Esophagus squamous epithelium (tissue), 5 donors: ENCODE measurements at places on chromosomes 12 and 14. TPM values are rescaled to one million over a fixed set of nuclear protein-coding genes. Genes with fewer than 3 reads are reported as not detected.

SLC6A13 gene
- not detected for total RNA-seq

OTX2 gene
- not detected for total RNA-seq

SIX1 gene
- not detected for total RNA-seq

CLEC1B gene
- not detected for total RNA-seq

GDF3 gene
- total RNA-seq: not detected

GARIN6 gene
- total RNA-seq: not detected

IFNG-AS1 gene
- total RNA-seq: 0.57 TPM

B4GALNT1 gene
- 0.18 TPM for total RNA-seq

MGP gene
- 59.8 TPM for total RNA-seq

DPY19L2 gene
- total RNA-seq: 1.0 TPM

IFNG gene
- total RNA-seq: not detected

CFAP54 gene
- total RNA-seq: 0.57 TPM

- H3K4me3 ChIP-seq: no peak overlapping the region
- no peak for DNase-seq
- no peaks in the 10 kb centered on the region for H3K36me3 ChIP-seq
Observed at GRCh38 chr12:2722806-2723205, 72.0 kb upstream of the FKBP4 start.

- no peaks in the 10 kb centered on the region for H3K27me3 ChIP-seq
- no peak overlapping the region for H3K4me3 ChIP-seq
- no peak overlapping the region for H3K27ac ChIP-seq
Observed at GRCh38 chr14:75831952-75832351, 149.8 kb downstream of the TGFB3 start.

- no peaks in the 10 kb centered on the region for H3K36me3 ChIP-seq
- H3K27me3 ChIP-seq: no peaks in the 10 kb centered on the region
- H3K27ac ChIP-seq: no peak overlapping the region
- H3K4me1 ChIP-seq: no peaks in the 10 kb centered on the region
Observed at GRCh38 chr12:89439941-89440340, 84.7 kb downstream of the GALNT4 start.

GRCh38 chr12:89238593-89238992 is 113.7 kb downstream of the DUSP6 start:
- H3K27ac ChIP-seq: no peak overlapping the region
- no peaks in the 10 kb centered on the region for H3K36me3 ChIP-seq
- no peaks in the 10 kb centered on the region for H3K27me3 ChIP-seq
- H3K4me3 ChIP-seq: no peak overlapping the region
- peaks cover 40% of the 10 kb centered on the region for H3K4me1 ChIP-seq

DNA sequence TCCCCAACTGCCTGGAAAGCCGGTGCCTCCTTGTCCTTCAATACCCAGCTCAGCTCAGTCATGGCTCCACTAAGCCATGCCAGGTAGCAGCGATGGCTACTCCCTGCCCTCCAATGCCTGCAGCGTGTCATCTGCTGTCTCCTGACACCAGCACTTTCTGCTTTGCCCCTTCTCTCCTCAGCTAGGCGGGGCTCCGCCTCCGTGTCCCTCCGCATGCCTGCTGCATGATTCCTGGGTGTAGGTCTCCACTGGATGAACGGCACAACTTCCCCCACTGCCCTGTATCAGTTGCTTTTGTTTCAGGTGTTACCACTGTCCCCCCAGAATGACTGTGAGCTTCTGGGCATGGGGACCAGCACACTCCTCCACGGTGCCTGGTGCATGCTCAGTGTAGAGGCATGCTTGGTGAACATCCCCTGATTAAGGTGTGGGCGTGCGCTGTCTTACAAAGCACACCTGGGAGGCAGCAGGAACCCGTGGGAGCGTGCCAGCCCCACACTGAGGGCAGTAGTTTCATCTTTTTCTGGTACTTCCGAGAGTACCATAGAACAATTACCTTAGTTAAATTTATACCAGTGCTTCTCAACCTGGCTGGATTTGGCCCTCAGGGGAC is 179.4 kb upstream of the PRMT8 start:
- no peak overlapping the region for H3K4me3 ChIP-seq
- H3K4me1 ChIP-seq: peaks cover 66% of the 10 kb centered on the region
- DNase-seq: no peak

DNA sequence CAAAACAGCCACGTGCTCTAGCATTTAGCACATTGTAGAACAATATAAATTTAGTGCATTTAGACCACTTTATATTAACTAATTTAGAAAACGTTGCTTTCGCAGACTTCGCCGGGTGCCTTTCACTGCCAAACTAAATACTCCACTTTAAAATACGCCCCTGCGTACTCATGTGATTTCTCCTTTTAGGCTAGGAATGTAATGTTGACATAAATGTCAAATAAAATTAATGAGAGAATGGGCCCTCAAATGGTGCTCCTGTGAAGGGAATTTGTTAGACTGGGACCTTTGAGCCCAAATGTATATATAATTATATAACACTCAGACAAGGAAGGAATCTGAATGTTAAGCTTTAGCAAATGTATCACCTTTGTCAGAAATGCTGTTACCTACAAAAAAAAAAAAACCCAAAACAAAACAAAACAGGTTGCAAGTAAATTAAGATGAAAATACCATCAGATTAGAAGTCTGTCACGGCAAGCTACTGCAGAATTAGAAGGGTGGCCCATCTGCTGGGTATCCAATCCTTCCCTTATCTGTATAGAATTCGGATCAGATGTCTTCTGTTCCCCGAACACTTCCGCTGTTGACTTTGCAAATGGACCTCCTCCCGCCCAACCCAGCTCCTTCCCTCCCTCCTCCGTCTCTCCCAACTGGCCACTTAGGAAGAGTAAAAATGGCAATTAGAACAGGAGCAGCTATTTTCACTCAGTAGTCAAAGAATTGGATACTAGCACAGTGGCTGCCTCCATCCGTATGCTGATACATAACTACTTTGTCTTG is 159.3 kb upstream of the FOXN3 start:
- no peak overlapping the region for H3K27ac ChIP-seq
- DNase-seq: no peak
- no peaks in the 10 kb centered on the region for H3K27me3 ChIP-seq
- H3K36me3 ChIP-seq: no peaks in the 10 kb centered on the region
- H3K4me3 ChIP-seq: no peak overlapping the region

- H3K4me1 ChIP-seq: no peaks in the 10 kb centered on the region
- H3K27ac ChIP-seq: no peak overlapping the region
- DNase-seq: no peak
- no peaks in the 10 kb centered on the region for H3K36me3 ChIP-seq
Observed at GRCh38 chr12:51484119-51484518, 59.5 kb downstream of the SLC4A8 start.

DNA sequence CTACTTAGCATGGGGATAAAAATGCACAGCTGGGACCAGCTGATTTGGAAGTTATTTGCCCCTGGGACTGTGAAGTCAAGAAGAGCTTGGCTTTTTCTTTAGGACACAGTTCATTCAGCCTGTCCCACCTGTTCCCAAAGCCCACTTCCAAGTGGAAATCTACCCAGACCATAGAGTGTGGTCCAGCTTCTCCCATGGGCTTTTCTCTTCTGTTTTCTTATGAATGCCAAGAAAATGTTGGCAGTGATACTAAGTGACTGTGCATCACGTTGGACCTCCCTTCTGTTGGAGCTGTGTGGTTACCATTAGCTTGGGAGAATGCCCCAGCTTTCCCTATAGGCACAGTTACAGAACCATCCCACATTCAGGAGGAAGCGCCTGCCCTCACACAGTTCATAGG is 89.4 kb downstream of the NT5DC3 start:
- H3K27me3 ChIP-seq: no peaks in the 10 kb centered on the region
- H3K36me3 ChIP-seq: no peaks in the 10 kb centered on the region
- DNase-seq: no peak
- H3K4me1 ChIP-seq: no peaks in the 10 kb centered on the region

- no peaks in the 10 kb centered on the region for H3K27me3 ChIP-seq
- H3K4me1 ChIP-seq: no peaks in the 10 kb centered on the region
Observed at GRCh38 chr12:19704966-19705365, 265.7 kb downstream of the AEBP2 start.

GRCh38 chr12:108822497-108823205 is 34.7 kb downstream of the SSH1 start:
- H3K27ac ChIP-seq: peak overlapping the region; percentile 88
- H3K36me3 ChIP-seq: peaks cover 66% of the 10 kb centered on the region
- H3K27me3 ChIP-seq: no peaks in the 10 kb centered on the region
- no peak overlapping the region for H3K4me3 ChIP-seq

GRCh38 chr14:94682061-94682516 is 69.9 kb downstream of the SERPINA3 start:
- H3K27me3 ChIP-seq: no peaks in the 10 kb centered on the region
- DNase-seq: no peak
- no peaks in the 10 kb centered on the region for H3K4me1 ChIP-seq
- H3K27ac ChIP-seq: no peak overlapping the region
- H3K4me3 ChIP-seq: no peak overlapping the region
- no peaks in the 10 kb centered on the region for H3K36me3 ChIP-seq

GRCh38 chr12:118055144-118055557 is 5.8 kb downstream of the WSB2 start:
- no peak overlapping the region for H3K27ac ChIP-seq
- no peaks in the 10 kb centered on the region for H3K27me3 ChIP-seq
- peaks cover 20% of the 10 kb centered on the region for H3K36me3 ChIP-seq
- no peak overlapping the region for H3K4me3 ChIP-seq
- no peak for DNase-seq
- peaks cover 84% of the 10 kb centered on the region for H3K4me1 ChIP-seq

DNA sequence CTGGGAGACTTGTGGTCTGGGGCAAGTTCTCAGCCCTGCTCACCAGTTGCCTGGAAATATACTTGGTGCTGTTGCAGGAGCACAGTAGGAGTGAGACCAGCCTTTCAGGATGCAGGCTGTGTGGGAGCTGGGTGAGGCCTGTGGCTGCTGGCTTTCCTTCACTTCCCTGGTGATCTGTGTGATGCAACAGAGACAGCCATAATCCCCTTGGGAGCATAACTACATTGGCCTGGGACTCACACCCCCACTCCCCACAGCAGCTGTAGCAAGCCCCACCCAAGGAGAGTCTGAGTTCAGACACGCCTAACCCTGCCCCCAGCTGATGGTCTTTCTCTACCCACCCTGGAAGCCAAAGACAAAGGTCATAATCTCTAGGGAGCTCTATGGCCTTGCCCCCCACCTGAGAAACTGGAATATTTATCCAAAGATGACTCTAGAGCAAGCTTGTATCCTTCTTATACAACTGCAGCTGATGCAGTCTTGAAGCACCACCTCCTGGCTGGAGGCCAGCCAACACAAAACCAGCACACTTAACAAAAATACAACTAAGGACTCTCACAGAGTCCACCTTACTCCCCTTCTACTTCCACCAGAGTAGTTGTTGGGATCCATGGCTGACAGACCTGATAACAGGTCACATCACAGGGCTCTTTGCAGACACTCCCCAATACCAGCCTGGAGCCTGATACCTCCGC is 190.4 kb upstream of the CPNE8 start:
- H3K4me1 ChIP-seq: no peaks in the 10 kb centered on the region
- no peak overlapping the region for H3K4me3 ChIP-seq
- H3K27me3 ChIP-seq: no peaks in the 10 kb centered on the region
- no peak for DNase-seq
- H3K27ac ChIP-seq: no peak overlapping the region
